CD4-positive, alpha-beta T cell (primary cell): ENCODE measurements at places on chromosomes 4 and X.

DNA sequence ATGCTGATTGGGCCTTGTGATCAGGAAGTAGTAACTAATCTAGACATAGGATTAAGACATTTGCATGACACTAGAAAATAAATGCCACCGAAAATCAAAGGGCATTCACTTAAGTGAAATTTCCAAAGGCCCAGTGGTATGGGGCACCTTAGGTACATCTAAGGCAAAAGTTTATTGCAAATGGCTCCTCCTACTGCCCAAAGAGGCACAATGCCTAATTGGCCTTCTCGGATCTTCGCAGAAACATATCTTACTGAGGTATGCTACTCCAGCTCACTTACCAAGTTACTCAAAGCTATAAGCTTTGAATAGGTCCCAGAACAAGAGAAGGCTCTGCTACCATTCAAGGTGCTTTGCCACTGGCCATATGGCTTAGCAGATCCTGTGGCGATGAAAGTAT is 174.8 kb upstream of the CXCL13 start:
- DNase-seq, result no peak

- DNase-seq, result no peak
Observed at GRCh38 chr4:41611881-41612871, 74.2 kb downstream of the LIMCH1 start.

DNA sequence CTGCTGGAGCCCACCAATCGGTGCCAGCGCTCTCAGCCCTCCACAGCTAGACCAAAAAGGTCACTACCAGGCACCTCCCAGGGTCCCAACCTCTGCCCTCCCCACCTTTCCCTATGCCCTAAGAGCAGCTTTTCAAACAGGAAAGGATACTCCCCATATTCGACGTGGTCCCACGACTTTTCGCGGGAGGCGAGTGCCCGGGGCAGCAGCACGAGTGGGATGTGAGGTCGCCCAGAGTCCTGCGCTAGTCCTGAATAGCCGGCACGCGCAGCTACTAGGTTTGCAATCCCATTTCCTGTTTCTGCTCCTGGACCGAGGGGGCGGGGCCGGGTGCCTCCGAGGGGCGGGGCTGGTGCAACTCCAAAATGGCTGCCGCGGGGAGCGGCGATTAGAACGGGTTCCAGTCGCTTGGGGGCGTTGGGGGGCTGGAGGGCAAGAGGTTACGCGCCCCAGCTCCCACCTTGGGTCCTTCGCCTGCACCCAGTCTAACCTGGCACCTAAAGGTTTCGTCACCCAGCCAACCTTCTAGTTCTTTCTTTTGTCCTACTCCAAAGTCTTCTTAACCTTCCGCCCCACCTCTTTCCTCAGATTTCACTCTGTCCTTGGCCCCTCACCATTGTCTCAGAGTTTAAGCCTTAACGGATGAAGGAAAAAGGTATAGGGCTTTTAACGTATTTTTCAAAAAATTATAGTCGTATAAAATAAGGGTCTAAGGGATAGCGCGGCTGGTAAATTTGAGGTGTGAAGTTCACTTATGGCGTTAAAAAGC is 85.0 kb upstream of the TENT5D start:
- peak; percentile 25 for DNase-seq

- DNase-seq, result peak; percentile 8
Observed at GRCh38 chr4:123443401-123444289, 47.0 kb downstream of the SPRY1 start.

DNA sequence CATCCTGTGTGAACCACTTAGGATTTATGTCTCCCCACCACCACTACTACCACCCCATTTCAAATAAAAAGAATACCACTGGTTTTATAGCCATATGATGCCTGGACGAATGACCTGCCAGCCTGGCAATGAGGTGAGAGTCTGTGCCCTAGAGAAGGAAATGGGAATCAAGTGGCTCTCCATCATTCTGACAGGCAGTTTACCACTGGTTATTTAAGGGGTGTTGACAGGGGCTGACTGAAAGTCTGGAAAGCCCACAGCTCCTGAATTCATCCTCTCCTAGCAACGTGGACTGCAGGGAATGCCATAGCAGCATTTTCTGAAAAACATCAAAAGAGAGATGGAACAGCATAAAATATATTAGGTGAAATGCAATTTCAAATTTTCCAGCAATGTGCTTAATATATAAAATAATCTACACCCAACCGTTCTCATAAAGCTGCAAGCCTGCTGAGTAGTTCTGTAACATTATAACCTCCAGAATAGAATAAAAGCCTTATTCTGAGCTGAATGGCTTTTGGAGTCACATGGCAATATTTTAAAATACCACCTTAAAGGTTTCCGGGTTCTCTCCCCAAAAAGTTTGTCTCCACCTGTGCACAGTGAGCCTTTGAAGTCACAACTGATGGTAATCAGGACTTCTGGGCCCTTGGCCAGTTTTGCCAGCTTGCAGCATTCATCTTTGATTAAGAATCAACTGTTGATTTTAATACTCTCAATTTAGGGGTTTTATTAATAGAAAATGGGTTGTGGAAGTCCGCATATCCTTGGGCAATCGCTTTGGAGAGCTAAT is 121.5 kb downstream of the DCTD start:
- no peak for DNase-seq

- DNase-seq, result no peak
Observed at GRCh38 chrX:148811236-148811635, 310.8 kb downstream of the AFF2 start.
